ENCODE measurements at places on chromosomes 13 and 19.

DNA sequence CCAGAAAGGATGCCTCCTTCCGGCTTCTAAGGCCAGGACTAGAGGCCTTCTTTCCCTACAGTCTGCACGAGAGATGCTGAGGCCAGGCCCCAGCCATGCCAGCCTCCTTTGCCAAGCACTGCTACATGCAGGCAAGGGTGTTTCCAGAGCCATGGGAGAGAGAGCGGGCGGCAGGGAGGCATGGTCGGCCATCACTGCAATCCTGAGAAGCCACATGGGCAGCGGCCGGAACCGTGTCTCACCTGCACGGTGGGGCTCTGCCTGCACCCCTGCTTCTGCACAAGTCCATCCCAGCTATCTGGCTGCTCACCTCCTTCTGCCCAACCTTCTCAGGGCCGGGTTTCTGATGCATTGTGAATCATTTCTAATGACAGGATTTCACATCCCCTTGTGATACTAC lies 35.1 kb downstream of the TSHZ3 start:
- no peak for DNase-seq

GRCh38 chr19:976476-976875 lies 7.7 kb upstream of the WDR18 start:
- DNase-seq: no peak

DNA sequence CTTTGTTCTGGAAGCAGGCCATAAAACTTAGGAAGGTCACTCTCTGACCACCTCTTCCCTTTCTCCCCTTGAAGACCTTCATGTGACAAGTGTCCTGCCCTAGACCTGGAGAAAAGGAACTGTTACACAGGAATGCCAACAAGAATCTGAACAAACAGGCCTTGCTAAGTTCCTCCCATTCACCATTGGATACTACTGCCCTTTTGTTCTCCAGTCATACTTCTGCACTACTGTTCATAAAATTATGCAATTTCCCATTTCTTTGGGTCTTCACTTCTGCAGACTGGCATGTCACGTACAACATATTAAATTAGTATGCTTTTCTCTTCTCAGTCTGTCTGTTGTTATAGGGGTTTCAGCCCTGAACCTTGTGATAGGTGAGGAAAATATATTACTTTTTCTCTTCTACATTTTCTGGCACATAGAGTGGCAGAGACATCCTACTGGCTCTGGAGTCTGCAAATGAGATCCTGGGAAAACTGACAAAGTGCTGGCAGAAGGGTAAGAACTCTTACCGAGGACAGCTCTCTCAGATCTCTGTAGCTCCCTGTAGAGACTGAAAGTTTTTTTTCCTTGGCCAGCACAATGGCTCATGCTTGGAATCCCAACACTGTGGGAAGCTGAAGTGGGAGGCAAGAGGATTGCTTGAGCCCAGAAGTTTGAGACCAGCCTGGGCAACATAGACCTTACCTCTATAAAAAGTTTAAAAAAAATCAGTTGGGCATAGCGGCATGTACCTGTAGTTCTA lies 87.6 kb upstream of the SPRY2 start:
- no peak for DNase-seq

GRCh38 chr13:57825066-57825465 lies 193.5 kb downstream of the PCDH17 start:
- no peak for DNase-seq

DNA sequence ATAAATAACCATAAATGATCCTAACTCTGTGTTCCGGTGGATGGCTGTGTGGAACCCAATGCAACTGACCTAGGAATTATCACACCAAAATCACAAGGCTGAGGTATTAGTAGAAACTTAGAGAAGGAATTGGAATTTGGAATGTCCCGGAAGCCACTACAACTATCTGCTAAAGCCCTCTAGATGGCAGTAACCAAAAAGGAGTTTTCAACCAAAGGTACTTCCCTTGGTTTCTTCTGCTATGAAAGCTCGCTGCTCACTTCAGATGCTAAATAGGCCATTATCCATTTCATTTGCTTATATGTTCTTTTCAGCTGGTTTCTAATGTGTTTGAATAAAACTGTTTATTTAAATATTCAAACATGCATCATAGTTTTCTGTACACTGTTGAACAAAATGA lies 1589.1 kb upstream of the SPRY2 start:
- DNase-seq: no peak

- DNase-seq: no peak
Observed at GRCh38 chr13:23716401-23716800, 146.2 kb downstream of the TNFRSF19 start.
